KG1 (cell line): ENCODE measurements at places on chromosomes 11 and 22.
A peak's percentile ranks its signal among the peaks of the same experiment; 100 is the strongest.

- DNase-seq: no peak
These were observed 76.9 kb upstream of the TCF20 start for GRCh38 chr22:42347281-42347824.

GRCh38 chr11:131656839-131657211 is 286.4 kb downstream of the NTM start:
- no peak for DNase-seq

DNA sequence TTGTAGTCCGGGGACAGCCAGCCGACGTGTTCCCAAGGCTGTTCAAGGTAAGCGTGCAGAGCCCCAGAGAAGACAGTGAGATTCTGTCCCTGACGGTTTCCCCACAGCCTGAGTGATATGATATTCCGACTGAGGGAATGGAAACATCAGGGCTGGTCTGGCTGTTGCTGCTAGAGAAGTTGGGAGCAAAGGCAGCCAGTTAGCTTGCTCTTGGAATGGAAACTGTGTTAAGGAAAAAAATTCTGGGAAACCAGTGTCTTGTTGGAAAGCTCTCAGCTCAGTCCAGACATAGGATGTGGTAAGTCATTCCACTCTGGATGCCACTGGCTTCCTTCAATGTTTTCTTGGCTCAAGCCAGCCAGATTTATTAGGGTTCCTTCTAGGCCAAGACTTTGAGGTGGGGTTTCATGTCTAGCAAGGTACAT is 8.8 kb downstream of the CRY2 start:
- no peak for DNase-seq

DNA sequence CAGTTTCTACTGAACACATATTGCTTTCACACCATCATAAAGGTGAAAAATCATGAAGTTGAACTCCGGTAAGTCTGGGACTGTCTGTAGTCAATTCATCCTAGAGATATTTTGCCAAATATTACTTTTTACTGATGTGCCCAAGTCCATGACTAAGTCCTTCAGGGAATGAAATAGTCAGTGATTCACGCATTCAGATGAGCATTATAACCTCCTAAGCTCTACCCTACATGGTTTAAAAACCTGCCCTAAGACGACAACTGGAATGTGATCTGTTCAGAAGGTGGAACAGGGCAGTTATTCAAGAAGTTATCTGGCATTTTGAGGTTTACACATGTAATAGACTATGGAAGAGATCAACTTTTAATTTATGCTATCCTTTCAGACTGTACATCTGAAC is 125.6 kb downstream of the TRPC6 start:
- no peak for DNase-seq

DNA sequence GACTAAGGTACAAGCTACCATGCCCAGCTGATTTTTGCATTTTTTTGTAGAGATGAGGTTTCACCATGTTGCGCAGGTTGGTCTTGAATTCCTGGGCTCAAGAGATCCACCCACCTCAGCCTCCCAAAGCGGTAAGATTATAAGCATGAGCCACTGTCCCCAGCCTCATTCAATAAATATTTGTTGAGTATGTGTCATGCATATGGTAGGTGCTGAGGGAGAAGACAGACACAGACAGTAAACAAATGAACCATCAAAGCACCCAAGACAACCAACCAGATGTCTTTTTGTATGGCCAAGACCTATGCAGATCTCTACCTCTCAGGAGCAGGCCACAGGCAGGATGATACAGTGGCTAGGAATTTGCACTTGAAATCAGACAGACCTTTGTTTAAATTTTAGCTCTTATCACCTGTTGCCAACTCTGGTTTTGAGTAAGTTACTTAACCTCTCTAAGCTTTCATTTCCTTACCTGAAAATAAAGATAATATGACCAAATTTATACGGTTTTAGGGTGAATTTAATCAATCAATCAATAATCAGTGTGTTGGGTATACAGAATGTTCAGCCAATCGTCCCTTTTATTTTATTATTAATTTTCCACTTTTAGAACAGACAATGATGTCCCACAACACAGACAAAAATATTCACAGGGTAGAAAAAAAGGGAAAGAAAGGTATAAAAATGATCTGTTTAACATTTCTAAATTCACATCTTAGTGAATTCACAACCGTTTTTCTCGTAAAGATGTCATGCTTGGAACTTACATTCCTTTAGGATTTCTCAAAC is 128.2 kb downstream of the SGSM3 start:
- DNase-seq: no peak

GRCh38 chr11:15185021-15185420 is 70.3 kb downstream of the INSC start:
- DNase-seq: no peak

- no peak for DNase-seq
These were observed 98.9 kb upstream of the TP53AIP1 start for GRCh38 chr11:129041611-129042018.

- DNase-seq: no peak
These were observed 40.7 kb downstream of the ARFGAP3 start for GRCh38 chr22:42816336-42816735.

DNA sequence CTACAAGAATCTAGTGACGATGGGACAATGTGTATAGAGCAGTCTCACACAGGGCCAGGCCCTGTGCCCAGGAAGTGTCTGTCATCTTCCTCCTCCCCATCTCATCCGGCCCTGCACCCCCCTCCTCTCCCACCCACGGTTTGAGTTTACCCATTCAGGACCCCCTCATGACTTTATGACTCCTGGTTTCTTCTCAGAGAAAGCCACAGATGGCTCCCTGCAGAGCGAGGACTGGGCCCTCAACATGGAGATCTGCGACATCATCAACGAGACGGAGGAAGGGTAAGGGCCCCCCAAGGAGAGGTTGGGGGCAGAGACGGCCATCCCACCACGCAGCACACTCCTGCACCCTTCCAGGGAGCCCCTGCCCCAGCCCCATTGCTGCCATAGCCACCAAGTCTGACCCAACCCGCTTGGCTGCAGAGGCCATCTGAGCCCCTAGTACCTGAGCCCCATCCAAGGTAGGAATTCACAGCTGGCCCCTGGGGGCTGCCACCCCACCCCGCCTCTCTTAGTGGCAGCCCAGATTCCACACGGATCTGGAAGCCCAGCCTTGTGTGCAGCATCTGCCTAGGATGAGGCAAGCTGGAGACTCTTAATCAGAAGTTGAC is 18.1 kb downstream of the TOM1 start:
- no peak for DNase-seq

DNA sequence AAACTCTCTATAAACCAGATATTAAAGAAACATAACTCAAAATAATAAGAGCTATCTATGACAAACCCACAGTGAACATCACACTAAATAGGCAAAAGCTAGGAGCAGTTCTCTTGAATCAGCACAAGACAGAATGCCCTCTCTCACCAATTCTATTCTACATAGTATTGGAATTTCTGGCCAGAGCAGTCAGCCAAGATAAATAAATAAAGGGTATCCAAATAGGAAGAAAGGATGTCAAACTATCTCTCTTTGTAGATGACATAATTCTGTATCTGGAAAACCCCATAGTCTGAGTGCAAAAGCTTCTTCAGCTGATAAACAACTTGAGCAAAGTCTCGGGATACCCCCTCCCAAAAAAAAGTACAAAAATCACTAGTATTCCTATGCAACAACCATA is 359.8 kb downstream of the LRRC4C start:
- DNase-seq: no peak

DNA sequence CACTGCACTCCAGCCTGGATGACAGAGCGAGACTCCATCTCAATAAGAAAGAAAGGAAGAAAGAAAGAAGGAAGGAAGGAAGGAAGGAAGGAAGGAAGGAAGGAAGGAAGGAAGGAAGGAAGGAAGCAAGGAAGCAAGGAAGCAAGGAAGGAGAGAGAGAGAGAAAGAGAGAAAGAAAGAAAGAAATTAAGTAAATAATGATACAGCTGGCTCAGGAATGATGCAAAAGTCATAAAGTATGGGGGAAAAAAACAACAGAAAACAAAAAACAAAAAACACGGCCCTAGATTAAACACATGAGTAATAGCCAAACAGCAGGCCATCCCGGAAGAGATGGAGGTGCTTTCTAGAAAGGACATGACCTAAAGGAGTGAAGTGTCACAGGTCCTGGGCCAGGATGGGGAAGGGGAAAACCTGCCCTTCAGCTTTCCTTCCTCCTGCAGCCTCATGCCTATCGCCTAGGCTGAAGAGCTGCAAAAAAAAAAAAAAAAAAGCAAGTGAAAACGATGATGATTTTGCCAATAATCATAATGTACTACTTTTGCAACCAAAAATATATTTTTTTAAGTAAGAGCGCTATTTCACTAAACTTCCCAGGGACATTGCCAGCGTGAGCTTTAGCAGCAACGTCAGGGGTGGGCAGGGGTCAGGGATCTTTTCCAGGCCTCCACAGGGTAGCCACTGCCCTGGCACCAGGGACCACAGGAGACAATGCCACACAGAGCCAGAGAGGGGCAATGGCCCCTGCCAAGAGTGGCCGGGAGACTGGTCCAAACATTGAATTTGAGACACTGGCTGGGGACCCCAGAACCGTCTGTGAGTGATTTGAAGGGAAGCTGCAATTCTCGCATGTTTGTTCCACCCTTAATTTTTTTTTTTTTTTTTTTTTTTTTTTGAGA is 28.2 kb upstream of the TMPRSS4 start:
- DNase-seq: no peak

DNA sequence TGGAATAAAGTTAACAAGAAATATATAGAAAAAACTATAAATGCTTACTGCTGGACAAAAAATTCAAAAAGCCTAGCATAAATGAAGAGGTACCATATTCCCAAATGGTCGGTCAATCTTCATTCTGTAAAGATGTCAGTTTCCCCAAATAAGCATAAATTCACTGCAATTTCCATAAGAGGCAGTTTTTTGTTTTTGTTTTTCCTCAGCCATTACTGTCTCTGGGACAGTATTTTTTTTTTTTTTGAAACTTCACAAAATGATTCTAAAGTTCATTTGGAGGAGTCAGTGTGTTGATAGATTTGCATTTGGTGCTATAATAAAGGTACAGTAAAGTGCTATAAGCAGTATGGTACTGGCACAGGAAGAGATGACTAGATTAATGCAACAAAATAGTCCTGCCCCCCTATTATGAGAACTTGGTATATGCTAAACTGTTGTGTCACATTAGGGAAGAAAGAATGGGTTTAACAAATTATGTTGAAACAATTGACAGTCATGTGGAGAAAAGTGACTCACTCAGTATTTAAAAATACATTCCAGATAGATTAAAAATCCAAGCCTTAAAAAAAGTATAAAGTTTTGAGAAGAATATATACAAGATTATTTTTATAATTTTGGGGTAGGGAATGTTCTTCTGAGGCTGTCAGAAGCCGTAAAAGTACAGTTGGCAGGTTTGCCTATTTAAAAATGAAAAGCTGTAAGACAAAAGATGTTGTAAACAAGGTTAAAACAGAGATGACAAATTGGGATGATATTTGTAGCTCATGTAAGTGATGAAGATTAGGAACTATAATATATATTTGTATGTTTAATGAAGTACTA is 2.6 kb upstream of the FTH1 start:
- peak; percentile 33 for DNase-seq

GRCh38 chr11:17697175-17697949 is 22.0 kb upstream of the MYOD1 start:
- DNase-seq: no peak

DNA sequence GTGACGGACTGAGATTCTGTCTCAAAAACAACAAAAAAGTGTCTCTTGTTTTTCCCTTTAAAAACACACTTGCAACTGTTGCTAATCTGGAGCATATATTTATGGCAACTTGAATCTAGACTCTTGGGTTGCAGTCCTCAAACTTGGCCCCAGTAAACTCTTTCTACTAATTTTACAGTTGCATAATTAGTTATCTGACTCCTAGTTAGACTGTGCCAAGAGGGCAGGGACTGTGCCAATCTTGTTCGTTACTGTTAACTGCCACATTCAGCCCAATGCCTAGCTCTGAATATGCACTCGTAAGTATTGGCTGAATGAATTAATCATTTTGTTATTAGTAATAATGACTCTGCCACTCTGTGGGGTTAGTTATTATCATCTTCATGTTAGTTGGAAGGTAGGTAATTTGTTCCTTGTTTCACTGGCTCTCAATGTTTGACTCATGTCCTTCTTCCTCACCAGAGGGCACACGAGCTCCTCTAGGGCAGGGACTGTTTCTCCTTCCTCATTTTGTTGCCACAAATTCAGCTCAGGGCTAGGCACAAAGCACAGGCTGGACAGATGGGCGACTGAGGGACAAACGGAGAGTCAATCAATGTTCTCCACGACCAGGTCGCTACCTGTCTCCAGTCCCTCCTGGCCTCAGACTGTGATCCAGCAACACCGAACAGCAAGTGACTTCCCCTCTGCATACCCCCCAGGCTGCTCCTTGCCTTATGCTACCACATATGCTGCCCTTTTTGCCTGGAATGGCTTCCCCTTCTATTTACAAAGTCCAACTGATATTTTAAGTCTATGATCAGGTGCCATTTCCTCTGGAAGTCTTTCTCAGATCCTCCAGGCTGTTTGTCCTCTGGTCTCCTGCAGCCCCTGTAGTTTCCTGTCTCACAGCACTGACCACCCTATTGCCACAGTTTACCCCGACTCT is 9.0 kb downstream of the CLPB start:
- DNase-seq: no peak
